Activated CD8-positive, alpha-beta memory T cell treated with anti-CD3 and anti-CD28 coated beads for 24 hours (primary cell): ENCODE measurements at places on chromosomes 5 and 9.

DNA sequence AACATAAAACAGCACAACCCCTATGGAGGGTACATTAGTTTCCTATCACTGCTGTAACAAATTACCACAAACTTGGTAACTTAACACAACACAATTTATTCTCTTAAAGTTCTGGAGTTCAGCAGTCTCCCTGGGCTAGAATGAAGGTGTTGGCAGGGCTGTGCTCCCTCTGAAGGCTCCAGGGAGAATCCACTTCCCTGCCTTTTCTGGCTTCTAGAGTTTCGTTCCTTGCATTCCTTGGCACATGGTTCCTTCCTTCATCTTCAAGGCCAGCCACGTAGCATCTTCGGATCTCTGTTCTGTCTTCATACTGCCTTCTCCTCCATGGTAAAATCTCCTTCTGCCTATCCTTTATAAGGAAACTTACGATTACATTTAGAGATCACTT is 25.0 kb upstream of the GSN start:
- no peak for DNase-seq

GRCh38 chr9:95073042-95073607 is 244.4 kb downstream of the FANCC start:
- peak; percentile 28 for DNase-seq

DNA sequence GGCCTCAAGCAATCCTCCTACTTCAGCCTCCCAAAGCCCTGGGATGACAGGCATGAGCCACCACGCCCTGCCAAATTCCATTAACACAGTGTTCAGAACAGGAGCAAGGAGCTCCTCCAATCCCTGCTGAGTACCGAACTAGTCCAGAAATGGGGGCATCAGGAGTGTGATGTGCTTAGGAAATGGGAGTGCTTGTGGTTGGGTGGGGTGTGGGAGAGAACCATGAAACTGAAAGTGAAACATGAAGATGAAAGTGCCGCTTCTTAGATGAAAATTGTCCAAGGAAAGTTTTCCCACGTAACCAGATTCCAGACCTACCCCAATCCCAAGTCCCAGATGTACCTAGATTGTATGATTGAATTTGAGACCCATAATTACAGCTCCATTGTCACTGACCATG is 16.7 kb upstream of the ZNF131 start:
- DNase-seq, result no peak

DNA sequence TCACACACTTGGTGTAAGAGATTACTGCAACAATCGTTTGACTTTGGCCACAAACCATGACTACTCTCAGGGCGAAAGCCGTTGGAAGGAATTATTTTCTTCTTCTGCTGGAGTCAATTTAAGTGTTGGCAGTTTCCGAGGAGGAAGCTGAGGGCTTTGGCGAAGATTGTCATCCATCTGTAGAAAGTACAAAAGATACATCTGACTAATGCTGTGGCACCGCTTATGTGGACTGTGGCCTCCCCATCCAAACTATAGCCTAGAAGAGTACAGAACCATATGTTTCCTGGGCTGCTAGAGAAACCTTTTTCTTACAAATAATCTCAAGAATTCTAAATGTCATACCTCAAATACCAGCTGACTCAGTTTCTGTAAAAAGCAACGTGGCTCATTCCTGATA is 7.4 kb downstream of the MTX3 start:
- DNase-seq, result no peak

DNA sequence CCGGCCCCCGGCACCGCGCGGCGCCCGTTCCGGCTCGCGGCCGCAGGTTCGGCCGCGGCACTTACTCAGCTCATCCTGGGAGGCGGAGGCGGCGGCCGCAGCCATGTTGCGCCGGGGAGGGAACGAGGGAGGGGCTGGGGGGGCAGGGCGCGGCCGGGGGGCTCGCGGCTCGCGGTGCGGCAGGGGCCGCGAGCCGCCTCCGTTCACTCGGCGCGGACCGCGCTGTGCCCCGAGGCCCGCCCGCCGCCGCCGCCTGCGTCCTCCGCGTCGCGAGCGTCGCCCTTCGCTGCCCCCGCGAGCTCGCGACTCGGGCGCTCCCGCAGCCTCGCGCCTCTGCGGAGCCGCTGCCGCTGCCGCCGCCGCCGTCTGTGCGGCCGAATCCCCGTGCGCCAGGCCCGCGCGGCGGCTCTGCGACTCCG is 735 bp downstream of the ECPAS start:
- no peak for DNase-seq

DNA sequence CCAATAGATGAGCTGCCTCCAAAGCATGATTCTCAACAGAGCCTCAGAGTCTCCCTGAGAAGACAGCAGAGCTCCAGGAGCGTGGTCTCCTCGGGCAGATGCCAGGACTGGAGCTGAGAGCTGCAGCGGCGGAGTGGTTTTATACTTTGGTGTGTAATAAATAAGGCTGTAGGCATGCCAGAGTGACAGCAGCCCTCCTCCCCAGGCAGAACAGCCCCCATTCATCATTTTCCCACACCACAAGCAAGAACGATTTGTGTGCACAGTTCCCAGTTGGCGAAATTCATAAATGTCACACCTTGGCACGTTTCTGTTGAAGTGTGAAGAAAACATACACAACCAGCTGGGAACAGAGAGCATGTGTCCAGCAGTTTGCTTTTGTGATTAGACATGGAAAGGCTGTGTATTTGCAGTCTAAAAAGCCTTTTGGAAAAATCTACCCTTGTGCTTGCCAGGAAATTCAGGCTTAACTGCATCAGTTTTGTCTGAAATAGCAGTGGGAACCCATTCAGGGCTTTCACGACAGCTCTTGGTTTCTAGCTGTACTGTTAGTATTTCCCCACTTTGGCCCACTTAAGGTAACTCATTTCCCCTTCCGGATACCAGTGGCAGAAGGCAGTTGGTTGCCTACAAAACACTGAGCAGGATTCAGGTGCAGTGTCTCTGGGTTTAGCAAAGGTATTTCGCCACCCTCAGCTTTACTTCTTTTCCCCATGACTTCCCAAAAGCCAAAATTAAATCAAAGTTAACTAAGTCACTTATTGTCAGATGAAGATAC is at the start of gene C1QTNF3:
Gene C1QTNF3, minus strand, starts transcription at position 115 of the 778 bp plus-strand sequence. Its CDS starts 88 bp downstream, at position 27.
- DNase-seq, result no peak

DNA sequence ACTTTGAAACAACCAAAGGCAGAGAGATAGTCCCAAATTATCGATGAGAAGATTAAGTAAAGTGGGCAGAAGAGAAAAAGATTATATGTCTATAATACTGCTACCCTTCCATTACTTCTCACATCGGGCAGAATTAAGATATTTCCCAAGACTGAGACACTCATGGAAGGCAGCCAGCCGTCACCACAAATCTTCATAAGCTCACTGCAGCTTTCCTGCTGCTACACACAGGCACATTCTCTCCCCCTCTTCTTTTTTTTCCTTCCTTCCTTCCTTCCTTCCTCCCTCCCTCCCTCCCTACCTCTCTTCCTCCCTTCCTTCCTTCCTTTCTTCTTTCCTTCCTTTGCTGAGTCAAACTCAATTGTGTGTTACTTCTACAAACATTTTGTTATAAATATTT is 58.7 kb upstream of the SPATA31C2 start:
- no peak for DNase-seq
